Right renal pelvis (tissue), 4 donors: ENCODE measurements at places on chromosomes 2 and 18. TPM values are rescaled to one million over a fixed set of nuclear protein-coding genes. Genes with fewer than 3 reads are reported as not detected.

The SERPINB12 gene
- polyA plus RNA-seq: not detected

The VSNL1 gene
- 4.9 TPM for polyA plus RNA-seq

The ALPG gene
- not detected for polyA plus RNA-seq

The AQP12A gene
- not detected for polyA plus RNA-seq

The CHRND gene
- 0.40 TPM for polyA plus RNA-seq

The PLEK gene
- 10.5 TPM for polyA plus RNA-seq

The PCARE gene
- 0.34 TPM for polyA plus RNA-seq

The COL3A1 gene
- polyA plus RNA-seq: 1,268 TPM

The CENPA gene
- polyA plus RNA-seq: 18.9 TPM

The POTEI gene
- 0.10 TPM for polyA plus RNA-seq

The DAW1 gene
- 0.50 TPM for polyA plus RNA-seq

The ICOS gene
- not detected for polyA plus RNA-seq

The EMX1 gene
- 48.0 TPM for polyA plus RNA-seq

The G6PC2 gene
- polyA plus RNA-seq: 0.08 TPM

The DTNA gene
- polyA plus RNA-seq: 15.3 TPM

The HOXD11 gene
- 57.6 TPM for polyA plus RNA-seq

The AGXT gene
- 0.10 TPM for polyA plus RNA-seq

The MYOM1 gene
- 6.9 TPM for polyA plus RNA-seq

The C1GALT1C1L gene
- polyA plus RNA-seq: 3.7 TPM

The FBXO36 gene
- 5.6 TPM for polyA plus RNA-seq

The RAX gene
- not detected for polyA plus RNA-seq

The LONRF2 gene
- polyA plus RNA-seq: 3.2 TPM

The L3MBTL4 gene
- 5.0 TPM for polyA plus RNA-seq
